ENCODE measurements at places on chromosomes 7 and 10.

DNA sequence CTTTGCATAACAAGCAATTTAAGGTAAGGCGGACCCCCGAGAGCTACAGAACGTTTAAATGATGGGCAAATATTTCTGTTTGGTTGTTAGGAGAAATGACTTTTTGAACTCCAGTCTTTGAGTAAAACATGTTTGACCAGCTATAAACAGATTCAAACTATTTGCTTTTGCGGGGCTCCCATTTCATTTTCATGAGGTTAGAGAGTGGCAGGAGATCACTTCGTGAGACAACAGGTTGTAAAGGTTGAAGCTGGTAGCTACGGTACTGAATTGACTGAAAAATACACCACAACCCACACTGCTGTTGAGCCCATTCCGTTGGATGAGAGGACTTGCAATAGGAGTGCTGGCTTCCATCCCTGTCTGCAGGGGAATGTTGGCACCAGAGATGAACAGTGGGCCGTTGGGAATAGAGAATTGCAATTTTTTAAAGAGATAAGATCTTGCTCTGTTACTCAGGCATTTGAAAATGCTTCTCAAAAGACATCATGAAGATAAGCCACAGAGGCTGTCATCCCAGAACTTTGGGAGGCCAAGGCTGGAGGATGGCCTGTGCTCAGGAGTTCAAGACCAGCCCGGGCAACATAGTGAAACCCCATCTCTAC lies 65.7 kb upstream of the CARD11 start:
- no peak for DNase-seq

DNA sequence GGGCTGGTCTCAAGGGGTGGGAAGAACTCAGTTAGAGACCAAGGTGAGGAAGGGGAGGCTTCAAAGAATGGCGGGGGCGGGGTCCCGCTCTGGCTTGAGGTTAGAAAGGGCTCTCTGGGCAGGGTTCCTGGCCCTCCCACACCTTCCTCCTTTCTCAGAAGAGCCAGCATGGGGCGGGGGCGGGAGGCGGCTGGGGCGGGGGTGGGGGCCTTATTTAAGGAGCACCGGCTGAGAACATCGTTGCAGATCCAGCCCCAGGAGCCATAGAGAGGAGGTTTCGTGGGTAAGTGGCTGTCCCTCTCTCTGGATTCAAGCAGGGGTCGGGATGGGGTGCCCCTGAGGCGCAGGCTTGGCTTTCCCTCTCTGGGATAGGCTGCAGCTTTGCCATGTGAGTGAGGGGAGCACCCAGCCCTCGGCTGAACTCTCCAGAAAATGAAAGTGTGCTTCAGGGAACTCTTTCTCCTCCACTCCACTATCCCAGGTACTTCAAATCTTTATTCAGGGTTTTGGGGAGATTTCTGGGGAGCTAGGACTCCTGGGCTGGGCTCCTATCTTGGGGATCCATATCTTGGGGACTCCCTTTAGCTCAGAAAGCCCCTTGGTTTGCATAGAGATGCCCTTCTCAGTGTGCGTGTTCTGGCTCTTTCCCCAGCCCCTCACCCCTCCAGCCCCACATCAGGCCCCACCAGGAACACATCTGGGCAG lies 3.3 kb upstream of the CUEDC2 start:
- DNase-seq, result no peak

DNA sequence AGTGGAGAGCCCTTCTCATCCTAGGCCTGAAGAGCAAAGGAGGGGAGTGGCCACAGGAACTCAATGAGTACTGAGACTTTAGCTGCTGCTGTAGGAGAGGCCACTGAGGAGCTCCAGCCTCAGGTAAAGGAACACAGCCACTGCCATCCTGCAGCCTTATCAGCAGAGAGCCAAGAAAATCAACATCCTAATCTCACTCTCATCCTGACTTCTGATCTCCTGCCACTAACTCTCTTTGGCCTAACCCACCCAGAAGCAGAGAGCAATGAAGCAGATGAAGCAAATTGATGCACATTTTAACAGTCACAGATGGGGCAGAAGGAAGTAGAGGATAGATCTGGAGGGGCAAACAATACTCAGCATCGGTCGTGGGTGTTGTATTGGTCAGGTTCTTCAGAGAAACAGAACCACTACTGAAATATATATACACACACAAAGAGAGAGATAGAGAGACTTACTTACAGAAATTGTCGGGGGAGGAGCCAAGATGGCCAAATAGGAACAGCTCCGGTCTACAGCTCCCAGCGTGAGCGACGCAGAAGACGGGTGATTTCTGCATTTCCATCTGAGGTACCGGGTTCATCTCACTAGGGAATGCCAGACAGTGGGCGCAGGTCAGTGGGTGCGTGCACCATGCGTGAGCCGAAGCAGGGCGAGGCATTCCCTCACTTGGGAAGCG lies 297.6 kb downstream of the MTERF1 start:
- DNase-seq, result no peak

GRCh38 chr10:25047591-25048301 lies 31.3 kb downstream of the THNSL1 start:
- DNase-seq, result no peak

- no peak for DNase-seq
Observed at GRCh38 chr10:100043344-100043743, 33.6 kb upstream of the DNMBP start.

GRCh38 chr10:92839191-92840085 lies 8.9 kb upstream of the EXOC6 start:
- peak; percentile 70 for DNase-seq

DNA sequence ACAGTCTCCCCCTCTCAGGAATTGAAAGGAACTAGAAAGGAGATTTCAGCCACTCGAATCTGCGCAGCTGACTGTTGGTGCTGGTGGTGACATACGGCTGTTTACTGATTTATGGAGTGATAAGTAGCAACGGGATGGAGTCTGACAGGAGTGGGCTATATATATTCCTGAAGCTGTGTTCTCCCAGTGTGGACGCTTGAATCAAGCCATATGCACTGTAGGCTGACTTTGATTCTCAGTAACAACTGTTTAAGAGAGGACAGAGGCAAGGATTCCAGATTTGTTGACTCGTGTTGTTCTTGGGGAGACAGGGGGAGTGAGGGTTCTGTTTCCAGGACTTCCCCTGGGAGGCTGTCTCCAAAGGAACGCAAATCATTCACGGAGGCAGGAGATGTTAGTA lies 260.1 kb upstream of the AUTS2 start:
- DNase-seq, result no peak

GRCh38 chr10:50992356-50992901 lies 81.9 kb upstream of the PRKG1 start:
- no peak for DNase-seq

DNA sequence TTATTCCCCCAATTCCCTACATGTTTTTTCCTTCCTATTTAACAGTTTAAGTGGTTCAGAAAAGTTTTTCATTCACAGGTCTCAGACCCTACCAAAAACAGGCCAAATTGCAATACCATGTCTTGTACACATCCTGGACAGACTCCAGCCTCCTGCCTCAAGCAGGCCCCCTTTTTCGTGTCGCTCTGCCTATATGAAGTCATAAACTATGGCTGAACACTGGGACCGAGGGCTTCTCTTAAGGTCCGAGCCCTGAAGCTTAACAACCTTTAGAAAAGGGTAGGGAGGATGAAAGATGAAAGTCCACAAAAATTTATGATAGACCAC lies 1.4 kb downstream of the FBXW4 start:
- DNase-seq, result peak; percentile 25

DNA sequence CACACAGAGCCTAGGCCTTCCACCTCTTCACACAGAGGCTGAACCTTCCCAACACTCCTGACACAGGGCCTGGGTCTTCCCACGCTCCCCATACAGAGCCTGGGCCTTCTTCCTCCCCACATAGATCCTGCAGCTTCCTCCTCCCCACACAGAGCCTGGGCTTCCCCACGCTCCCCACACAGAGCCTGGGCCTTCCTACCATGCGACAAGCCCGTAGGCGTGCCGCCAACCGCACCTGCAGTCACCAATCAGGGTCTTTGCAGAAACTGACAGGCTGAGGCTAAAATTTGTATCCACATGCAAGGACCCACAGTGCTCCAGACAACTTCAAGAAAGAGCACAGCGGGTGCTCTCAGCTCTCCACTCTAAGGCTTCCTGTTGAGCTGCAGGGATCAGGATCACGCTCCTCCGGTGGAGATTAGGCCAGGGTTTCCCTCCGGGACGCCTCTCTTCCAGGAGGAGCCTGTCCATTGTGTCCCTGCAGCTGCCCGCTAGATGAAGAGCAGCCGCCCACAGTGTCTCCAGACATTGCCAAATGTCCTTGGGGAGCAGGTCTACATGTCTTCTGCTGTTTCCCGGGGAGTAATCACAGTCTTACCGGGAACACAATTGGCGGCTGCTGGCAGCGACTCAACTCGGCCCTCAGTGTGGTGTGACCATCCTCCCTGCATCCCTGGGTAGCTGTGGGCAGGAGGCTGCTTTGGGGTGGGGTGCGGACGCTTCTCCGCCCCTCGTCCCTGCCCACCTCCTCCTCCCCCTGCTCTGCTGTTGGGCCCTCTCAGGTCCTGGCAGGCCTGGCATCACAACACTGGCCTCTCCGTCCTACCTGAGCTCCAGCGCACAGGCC lies 9.7 kb downstream of the CFAP46 start:
- DNase-seq, result peak; percentile 18

DNA sequence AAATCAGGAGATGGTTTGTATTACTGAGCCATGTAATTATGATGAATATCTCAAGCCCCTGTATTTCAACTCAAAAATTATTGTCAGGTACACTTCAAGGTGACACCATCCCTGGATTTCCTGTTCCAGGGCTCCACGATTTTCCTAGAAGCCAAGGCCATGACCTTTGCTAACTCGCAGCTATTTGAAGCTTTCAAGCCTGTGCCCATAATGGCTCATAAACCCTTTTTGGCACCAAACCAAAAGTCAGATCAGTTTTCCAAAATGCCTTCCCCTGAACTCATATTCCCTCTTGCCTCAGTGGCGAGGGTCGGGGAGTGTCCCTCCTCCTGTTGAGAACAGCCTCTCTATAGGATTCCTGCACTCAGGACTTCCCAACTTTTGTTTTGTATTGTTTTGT lies 70.8 kb downstream of the HIP1 start:
- DNase-seq, result no peak

- DNase-seq, result no peak
Observed at GRCh38 chr10:86342111-86342863, 24.3 kb downstream of the GRID1 start.

- no peak for DNase-seq
Observed at GRCh38 chr7:20233362-20233761, 16.2 kb upstream of the MACC1 start.

DNA sequence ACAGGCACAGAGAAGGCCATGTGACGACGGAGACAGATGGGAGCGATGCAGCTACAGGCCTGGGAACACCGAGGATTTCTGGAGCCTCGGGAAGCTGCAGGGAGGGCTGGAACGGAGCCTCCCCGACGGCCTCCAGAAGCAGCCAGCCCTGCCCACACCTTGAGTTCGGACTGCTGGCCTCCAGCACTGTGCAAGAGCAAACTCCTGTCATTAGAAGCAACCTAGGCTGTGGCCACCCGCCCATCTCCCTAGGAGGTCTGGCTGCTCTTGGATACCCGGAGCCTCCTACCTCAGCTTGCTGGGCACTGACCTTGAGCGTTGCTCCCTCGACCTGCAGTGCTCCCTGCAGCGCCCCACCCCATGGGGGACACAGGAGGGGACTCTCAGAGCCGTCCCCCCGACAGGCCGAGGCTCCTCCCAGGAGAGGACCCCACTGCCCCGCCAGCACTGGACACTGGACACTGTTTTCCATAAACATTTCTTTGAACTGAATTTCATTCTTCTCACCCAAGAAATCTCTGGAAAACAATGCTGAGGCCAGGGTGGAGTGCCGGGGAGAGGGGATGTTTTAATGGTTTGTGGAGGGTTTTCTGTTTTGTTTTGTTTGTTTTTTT lies 22.5 kb upstream of the TNRC18 start:
- DNase-seq, result no peak

DNA sequence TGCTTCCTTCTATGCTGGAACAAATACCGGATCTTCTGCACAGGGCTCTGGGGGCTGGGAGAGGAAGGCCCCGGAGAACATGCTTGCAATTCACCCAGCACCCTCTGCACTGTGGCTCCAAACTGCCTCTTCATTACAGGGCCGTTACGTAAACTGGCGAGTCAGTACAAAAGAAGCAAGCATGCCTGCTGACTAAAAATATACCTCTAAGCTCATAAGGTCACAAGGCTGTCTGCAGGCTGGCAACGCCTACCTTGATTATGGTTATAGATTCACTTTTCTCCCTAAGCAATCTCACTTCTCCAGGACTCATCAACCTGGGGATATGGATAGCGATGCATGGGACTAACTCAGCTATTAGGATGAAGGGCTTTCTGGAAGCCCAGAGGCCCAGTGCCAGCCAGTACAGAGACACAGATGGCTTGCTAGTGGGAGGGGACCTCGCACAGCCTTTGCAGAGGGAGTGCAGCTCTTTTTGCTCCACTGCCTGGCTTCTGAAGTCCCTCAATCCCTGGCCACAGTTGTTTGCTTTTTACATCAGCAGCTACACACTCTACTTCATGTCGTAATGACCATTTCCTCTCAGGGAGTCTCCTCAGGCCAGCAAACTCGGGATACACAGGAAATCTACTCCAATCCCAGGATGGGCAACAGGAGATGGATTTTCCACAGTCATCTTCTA lies 96.1 kb downstream of the SH3PXD2A start:
- DNase-seq, result peak; percentile 66

GRCh38 chr7:13151978-13152377 lies 464.5 kb downstream of the ARL4A start:
- DNase-seq, result no peak

GRCh38 chr7:91778416-91778815 lies 102.1 kb downstream of the MTERF1 start:
- DNase-seq, result no peak

DNA sequence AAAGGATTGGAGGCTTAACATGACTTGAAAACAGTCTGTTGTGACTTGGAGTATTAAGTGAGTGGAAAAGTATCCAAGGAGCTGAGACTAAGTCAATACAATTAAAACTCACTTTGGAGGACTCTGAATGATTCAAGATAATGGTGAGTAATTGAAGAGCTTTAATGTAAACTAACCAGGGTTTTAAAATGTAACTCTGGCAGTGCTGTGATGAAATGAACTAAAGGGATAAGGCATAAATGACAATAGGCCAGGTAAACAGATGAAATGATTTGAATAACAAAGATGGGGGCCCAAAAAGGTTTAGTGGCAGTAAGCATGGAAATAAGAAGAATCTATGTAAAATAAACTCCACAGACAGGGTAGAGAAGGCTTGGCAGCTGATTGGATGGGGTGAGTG lies 316.5 kb upstream of the CACNA2D1 start:
- no peak for DNase-seq

- DNase-seq, result no peak
Observed at GRCh38 chr10:113905756-113906155, 51.3 kb downstream of the NHLRC2 start.

- DNase-seq, result no peak
Observed at GRCh38 chr10:117581961-117582360, 39.4 kb downstream of the EMX2 start.

DNA sequence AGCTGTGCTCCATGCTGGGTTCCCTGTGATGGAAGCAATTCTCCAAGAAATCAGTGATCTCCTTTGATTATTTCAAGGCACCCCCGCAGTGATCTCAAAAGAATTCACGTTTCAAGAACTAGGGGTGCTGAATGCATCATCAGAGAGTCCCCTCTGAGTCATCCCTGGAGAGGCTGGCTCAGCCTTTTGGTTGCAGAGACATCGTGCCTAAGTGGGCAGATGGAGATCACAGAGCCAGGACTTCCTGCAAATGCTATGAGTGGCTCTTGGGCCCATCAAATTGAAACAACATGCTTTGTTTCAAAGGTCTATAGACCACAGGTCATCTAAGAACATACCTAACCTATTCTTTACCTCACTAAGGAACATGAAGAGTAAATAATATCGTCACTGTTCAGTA lies 41.5 kb upstream of the PLEKHA1 start:
- DNase-seq, result no peak

GRCh38 chr7:8988267-8988666 lies 554.9 kb downstream of the NXPH1 start:
- no peak for DNase-seq
